Stimulated activated CD8-positive, alpha-beta memory T cell treated with anti-CD3 and anti-CD28 coated beads, Interleukin-7, amount 100 ng/mL, for 1 hour (primary cell): ENCODE measurements at places on chromosomes 5 and 9.

DNA sequence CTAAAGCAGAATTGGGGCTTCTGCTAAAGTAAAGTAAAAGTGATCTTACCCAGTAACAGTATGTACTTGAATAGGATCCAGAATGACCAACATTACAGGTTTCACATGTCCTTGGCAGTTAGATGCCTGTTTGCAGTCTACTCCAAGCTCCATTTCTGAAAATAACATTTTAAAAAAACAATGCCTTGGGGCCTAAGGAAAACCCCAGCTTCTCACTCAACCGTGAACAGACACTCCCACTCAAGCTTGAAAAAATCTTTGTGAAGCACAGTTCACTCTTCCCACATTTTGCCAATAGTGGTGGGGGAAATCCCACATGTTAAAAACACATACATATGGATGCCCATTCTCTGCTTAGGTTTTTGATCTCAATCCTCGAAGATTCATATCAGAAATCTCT, 304.1 kb downstream of the ARRDC3 start:
- DNase-seq: no peak

DNA sequence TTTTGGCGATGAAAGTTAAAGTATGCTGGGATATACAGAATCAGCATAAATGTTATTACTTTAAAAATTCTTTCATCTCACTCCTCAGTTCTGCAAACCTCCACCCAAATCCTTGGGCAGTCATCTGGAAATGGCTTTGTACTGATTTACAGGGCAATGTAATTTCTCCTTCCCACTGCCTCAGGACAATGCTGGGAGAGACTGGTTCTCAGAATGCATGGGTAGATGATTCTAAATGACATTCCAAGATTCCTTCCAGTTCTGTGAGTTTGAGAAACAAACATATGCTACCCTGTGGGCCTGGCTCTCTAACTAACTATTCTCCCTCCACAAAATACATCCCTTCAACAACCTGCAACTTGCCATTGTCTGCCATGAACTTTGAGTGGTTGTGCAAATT, 7.5 kb upstream of the PSAT1 start:
- no peak for DNase-seq

GRCh38 chr9:104927216-104927911, 591 bp downstream of the ABCA1 start:
- no peak for DNase-seq

DNA sequence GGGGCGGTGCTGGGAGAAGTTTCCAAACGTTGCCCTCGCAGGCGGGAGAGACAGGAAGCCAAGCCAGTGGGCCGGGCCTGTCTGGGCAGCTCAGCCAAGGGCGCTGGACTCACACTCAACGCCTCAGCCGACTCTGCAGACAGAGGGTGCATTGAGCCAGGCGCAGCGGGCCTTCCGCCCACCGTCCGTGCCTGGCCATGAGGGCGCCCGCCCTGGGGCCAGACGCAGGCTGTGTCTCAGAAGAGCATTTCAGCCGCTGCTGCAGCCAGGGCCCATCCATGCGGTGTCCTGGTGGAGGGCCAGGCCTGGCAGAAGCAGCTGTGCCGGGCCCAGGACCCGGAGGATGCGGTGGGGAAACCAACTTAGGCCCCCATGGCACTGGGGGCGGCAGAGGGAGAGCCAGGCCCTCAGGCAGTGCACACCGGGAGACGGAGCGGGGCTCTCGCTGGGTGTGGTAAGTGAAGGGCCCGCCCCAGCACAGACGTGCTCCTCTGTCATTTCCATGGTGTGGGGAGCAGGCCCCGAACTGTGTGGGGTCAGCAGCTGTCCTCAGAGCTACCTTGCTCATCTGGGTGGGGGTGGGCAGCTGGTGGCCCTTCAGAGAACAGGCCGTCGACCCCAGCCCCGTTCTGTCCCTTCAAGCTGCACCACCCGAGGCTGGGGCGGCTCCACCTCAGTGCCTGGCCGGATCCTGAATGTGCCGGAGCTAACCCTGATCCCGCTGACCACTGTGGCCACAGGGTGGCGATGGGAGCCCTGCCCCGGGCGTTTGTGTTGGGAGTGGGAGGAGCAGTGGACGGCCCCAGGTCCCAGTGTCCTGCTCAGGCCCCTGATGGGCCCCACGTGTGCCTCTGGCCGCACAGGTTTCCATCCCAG, 18.0 kb downstream of the DNLZ start:
- DNase-seq: no peak

GRCh38 chr5:179926657-179927056, 19.0 kb upstream of the TBC1D9B start:
- DNase-seq: no peak

DNA sequence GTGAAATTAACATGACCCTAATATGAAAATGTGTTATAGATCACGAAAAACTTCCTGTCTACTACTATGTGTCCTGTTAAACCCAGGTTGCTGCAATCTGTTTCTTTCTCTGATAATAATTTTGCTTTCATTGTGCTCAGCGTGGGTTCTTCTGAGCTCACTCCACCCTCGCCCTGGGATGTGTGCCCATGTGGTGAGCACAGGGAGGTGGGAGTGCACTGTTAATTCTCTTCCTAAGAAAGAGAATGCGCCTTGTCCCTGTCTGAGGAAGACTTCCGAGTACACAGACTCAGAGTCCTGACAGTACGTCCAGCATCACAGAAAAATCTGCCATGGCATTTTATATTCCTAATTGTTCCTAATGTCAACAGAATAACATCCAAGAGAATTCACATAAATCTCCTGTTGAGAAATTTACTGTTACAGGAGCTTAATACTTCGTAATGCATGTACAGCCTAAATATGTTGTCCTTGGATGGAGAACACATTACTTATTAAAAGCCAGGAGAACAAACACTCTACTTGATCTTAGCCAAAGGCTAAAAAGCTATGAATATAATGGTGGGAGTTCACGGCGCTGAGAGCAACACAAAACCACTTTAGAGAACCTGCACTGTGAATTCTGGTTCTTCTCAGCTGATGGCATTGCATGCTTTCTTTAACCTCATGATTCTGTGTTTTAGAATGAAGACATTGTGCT, 102.6 kb downstream of the PDE4D start:
- DNase-seq: no peak

DNA sequence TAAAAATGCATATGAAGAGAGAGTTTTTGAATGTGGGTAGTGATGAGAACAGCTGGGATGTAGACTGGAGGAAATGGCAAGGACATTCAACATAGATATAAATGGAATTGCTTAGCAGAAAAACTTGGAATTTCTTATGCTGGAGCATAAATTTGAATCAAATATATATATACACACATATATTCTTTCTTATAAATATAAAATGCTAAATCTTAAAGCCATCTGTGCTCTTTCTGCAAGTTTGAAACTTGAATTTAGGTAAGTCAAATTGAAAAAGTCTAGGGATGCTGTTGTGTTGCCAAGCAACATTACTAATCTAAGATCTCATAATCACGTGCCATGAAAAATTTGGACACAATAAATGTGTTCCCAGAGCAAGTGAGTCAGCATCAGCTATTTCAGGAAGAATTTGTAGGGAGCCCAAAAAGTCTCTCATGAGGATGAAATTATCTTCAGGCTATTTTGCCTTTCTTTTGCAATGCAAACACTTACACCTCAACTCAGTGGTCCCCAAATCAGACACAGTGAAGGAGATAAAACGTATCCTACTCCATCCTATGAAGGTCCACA, 58.4 kb upstream of the ALDH1A1 start:
- no peak for DNase-seq

DNA sequence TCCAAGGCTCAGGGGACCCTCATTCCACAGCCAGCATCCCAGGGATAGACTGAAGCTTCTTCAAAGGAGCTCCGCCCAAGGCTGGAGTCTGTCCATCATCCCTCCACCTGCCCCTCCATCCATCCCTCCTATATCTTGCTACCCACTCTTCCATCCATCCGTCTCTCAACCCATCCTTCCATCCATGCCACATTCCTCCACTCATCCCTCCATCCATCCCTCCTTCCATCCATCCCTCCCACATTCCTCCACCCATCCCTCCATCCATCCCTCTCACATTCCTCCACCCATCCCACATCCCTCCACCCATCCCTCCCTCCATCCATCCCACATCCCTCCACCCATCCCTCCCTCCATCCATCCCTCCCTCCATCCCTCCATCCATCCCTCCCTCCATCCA, 5.5 kb upstream of the VAV2 start:
- DNase-seq: no peak
